ENCODE measurements at places on chromosomes 16 and 17. TPM values are rescaled to one million over a fixed set of nuclear protein-coding genes. Genes with fewer than 3 reads are reported as not detected.

DNA sequence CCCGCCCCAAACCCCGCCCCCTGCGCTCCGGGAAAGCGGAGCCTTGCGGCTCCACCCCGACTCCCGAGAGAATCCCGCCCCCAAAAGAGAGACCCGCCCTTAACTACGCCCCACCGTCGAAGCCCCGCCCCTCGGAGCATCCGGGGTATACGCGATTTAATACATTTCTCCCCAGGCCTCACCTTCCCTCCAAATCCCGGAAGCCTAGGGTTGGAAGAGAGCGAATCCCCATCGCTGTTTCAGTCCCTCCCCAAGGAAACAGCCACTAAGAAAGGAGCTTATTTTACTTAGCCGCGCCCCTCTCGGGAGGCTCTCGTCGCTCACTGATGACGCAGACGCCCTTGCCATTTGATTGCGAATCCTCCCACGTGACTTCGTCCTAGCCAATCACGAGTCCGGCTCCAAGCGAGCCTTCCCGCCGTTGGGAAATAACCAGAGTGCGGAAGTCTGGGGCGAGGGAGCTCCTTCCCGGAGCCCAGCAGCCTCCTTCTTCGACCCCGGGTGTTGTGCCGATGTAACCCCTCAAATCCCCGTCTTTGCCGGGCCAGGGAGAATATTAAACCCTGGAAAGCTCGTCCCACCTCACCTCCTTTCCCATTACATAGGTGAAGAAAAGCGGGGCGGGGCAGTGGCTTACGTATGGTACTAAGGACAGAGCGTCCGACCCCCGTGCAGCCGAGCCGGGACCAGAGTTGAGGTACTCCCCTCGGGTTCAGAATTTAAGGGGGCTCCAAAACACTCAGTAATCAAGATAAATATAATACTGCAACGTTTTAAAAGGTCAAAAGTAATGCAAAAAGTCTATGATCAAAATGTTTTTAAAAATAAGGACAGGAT lies 461 bp upstream of the FDXR start:
- peak; percentile 98 for DNase-seq

DNA sequence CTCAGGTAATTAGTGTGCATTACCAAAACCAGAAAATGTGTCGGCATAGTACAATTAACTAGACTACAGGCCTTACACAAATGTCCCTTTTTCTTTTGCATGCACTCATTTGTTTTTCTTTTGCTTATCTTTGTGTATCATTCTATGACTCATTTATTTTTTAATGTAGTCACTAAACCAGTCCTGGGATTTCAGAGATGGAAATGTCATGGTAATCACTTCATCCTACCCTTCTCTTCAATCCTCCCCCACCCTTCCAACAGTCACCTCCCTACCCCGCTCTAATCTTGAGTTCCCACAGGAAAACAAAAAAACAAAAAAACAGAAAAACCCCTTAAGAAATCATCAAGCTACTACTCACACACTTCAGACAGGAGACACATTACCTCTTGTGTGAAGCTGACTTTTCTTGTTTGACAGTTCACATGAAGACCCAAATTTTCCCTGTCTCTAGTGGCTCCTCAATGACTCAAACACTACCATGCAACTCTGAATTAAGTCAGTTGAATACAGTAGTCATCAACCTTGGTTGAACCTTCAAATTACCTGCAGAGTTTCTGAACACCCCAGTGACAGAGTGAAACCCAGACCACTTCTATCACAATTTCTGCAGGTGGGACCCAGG lies 242.4 kb upstream of the SALL1 start:
- DNase-seq, result no peak

GRCh38 chr16:67040906-67041305 lies 12.0 kb downstream of the CBFB start:
- no peak for DNase-seq

DNA sequence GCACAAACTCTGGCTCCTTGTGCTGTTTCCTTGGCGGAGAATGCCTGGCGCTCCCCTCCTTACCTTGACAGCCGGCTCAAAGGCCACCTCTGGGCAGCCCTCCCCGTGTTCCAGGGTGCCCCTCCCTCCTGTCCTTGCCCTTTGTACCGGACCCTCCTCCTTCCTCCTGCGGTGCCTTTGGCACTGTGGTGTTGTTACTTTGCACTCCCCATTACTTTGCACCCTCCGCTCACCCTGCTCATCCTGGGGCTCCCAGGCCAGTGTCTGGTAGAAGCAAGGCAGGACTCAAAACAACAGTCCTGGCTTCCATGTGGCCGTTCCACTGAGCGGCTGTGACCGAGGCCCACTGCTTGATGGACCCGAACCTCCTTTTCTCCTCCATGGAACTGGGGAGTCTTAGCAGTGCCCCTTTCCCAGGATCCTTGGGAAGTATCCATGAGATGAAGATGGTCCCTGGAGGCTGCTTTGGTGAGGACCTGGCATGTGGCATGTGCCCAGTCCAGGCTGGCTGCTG lies 147.8 kb downstream of the CMIP start:
- no peak for DNase-seq

- DNase-seq, result no peak
Measured at GRCh38 chr16:64153718-64154117, 968.1 kb downstream of the CDH11 start.

DNA sequence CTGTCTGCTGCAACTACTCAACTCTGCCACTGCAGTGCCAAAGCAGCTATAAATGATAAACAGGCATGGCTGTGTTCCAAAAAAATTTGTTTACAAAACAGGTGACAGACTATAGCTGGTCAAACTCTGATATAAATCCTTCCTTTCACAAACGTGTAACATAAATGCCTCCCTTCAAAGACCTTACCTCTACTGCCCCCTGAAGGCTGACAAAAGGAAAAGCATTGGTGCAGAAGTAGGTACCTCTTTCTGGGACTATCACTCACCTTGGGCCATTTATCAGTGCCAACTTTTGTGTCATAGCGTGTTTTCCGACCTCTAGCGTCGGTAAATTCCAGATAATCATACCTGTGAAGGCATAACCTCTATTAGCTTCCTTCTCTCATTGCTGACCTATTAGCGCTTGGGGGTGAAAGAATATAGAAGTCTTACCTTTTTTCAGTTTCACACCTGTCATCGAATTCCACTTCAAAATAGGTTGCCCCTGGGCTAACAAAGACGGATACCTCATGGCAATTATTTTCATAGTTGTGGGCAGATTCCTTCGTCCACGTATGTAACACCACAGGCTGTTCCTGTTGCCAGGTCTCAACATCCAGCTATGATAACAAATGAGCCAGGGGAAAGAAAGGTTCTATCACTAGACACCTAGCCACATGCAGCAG lies 67.9 kb downstream of the ZZEF1 start:
- DNase-seq, result no peak

GRCh38 chr16:83298541-83298940 lies 509.2 kb upstream of the HSBP1 start:
- DNase-seq, result no peak

DNA sequence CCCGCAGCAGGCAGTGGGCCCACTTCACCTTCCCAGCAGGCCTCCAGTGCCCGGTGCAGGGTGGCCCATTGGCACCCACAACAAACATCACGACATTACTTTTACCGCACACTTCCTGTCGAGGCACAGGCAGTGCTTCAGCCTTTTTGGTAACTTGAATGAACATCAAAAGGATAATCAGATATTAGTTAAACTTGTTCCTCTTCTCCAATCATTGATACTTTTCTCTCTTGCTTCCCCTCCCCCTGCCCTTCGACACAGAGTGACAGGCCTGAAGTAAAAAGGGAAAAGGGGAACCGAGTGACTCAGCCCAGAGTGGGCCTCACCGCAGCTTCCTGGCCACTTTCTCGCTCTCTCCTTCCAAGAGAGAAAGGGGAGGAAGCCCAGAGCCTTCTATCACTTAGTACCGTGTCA lies 507.0 kb downstream of the MAF start:
- DNase-seq, result peak; percentile 47

DNA sequence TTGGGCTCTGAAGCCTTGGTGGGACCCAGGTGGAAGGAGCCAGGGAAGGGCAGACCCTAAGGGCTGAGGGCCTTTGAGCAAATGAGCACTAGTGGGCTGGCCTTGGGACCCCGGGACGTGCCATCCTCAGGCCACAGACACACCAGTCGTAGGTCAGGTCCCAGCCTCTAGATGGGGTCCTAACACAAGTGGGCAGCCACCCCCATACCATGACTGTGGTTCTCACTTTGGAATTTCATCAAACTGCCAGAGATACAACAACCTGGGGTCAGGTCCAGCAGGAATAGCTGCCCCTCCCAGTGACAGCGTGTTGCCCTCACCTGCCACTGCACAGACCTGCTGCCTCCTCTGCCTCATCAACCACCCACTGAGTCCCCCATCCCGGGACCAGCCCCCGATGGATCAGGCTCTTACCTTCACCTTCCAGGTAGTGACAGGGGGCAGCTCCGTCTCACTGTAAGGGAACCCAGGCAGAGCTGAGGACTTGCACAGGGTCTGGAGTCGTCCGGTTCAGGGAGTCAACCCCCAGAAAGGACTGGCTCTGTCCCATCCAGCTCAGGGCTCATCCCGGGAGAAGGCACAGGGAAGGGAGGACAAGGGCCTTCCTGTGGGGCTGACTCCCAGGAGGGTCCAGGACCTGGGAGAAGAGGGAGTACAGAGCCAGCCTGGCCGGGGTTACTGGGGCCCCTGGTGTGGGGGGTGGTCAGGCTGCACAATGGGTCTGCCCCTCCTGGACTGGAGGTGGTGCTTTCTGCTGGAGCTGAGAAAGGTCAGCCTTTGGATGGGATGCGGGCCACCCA lies 40.0 kb downstream of the LGALS9 start:
- no peak for DNase-seq

DNA sequence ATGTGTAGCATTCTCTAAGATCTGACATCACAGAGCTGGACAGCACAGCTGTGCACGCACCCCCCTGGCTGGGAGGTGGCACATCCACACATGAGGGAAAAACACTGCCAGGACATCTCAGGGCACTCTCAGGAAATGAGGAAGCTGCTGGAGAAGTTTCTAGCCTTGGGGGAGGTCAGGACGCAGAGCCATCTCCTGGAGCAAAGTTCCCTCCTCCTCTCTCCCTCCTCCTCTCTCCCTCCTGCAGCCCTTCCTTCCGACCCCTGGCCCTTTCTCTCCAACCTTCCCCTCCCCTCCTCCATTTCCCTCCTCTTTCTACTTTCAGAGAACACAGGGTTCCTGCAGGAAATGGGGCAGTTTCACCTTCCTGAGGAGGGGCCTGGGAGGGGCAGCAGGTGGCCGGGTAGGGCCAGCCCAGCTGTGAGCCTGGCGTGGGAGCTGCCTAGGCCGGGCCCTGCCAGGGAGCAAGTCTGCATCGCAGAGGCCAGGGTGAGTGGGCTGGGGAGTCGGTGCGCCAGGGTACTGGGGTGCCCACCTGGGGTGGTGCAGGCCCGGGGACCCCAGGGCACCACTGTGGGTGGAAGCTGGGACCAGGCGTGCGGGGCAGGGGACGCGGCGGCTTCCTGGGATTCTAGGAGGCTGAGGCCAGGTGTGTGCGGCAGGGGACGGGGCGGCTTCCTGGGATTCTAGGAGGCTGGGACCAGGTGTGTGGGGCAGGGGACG lies at the start of gene DPEP1:
DPEP1 (plus strand) TSS at position 412 of the 723 bp plus-strand sequence. CDS start 16,769 bp downstream, outside the sequence.
- no peak for DNase-seq

- DNase-seq, result no peak
Measured at GRCh38 chr16:66850115-66850815, 6.1 kb downstream of the CA7 start.

DNA sequence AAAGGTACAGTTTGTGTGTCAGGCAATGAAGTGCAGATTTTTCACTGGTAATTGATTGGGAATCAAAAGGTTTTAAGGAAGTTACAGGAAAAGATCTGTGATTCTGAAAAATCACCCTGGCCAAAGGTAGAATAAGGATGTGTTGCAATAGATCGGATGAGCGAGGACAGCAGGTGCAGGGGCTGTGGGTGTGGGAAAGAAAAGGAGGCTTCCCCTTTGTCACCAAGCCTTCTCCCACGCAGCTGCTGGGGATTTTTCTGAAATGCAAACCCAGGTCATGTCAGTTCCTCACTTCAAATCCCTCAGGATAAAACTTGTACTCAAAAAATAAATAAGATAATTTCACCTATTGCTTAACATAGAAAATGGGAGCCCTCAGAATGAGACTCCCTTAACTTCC lies 47.9 kb upstream of the ARHGAP17 start:
- no peak for DNase-seq

GRCh38 chr17:30495586-30495985 lies 18.4 kb downstream of the GOSR1 start:
- no peak for DNase-seq

- no peak for DNase-seq
Measured at GRCh38 chr16:3669082-3669481, 14.6 kb downstream of the DNASE1 start.

DNA sequence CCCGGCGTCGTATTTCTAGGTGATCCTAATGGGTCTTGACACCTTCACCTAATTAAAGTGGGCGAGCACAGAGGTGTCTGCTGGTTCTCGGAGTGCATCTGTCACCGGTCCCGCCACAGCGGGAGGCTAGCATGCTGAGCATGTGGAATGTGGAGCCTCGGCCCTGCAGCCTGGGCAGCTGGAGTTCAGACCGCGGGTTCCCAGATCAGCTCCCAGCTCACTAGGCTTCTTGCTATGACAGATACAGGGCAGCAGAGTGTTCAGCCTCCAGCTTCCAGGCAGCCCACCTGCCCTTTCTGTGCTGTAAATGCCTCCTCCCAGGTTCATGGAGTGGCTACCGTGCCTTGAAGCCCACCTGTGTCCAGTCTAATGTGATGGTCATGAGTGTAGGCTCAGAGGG lies 166.7 kb downstream of the CPPED1 start:
- no peak for DNase-seq

GRCh38 chr16:55628306-55628968 lies 27.4 kb upstream of the SLC6A2 start:
- no peak for DNase-seq

GRCh38 chr16:11672206-11673090 lies 4.2 kb downstream of the SNN start:
- peak; percentile 65 for DNase-seq

GRCh38 chr16:74846714-74847113 lies 72.1 kb upstream of the FA2H start:
- DNase-seq, result no peak

- peak; percentile 39 for DNase-seq
Measured at GRCh38 chr17:62653002-62653825, 25.7 kb downstream of the MRC2 start.

- no peak for DNase-seq
Measured at GRCh38 chr16:14186795-14187221, 115.7 kb downstream of the MRTFB start.

GRCh38 chr17:20085283-20085845 lies 76.2 kb downstream of the SPECC1 start:
- DNase-seq, result no peak

GRCh38 chr16:59249011-59249410 lies 514.9 kb upstream of the GOT2 start:
- DNase-seq, result no peak

GLTPD2 gene
- not detected for total RNA-seq

NUBP1 gene
- total RNA-seq, result 19.3 TPM

BRICD5 gene
- 3.2 TPM for total RNA-seq

TBC1D3G gene
- total RNA-seq, result not detected

ZNF597 gene
- total RNA-seq, result 2.8 TPM

EPN3 gene
- total RNA-seq, result not detected

ATXN2L gene
- total RNA-seq, result 416 TPM

TRPV3 gene
- 5.6 TPM for total RNA-seq

CD300E gene
- 6.9 TPM for total RNA-seq

CSH2 gene
- not detected for total RNA-seq

SRL gene
- not detected for total RNA-seq

DLX4 gene
- 0.35 TPM for total RNA-seq

PLK1 gene
- 1.7 TPM for total RNA-seq

ZNF205 gene
- not detected for total RNA-seq

CLEC10A gene
- total RNA-seq, result 2.2 TPM

FAM20A gene
- 1.3 TPM for total RNA-seq

SLC16A11 gene
- total RNA-seq, result 1.6 TPM

COL1A1 gene
- total RNA-seq, result 2.6 TPM
